ENCODE measurements at places on chromosomes 4 and X.
A peak's percentile ranks its signal among the peaks of the same experiment; 100 is the strongest.

- DNase-seq = no peak
Observed at GRCh38 chr4:85028910-85029309, 62.4 kb upstream of the WDFY3 start.

DNA sequence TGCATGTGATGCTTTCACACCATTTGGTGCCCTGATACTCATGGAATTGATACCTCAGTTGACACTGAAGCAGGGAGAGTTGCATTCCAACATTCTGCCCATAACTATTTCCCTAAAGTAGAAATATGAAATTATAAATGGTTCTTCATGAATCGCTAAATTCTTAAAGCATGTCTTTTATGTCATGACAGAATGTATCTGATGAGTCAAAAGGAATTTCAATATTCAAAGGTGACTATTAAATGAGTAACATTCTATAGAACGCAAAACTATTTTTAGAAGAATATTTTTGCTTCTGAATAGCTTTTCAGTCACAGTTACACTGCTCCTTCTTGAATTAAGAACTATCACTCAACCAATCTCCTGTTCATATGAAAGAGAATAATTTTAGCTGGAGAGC, 152.8 kb downstream of the ADGRA3 start:
- DNase-seq = no peak

DNA sequence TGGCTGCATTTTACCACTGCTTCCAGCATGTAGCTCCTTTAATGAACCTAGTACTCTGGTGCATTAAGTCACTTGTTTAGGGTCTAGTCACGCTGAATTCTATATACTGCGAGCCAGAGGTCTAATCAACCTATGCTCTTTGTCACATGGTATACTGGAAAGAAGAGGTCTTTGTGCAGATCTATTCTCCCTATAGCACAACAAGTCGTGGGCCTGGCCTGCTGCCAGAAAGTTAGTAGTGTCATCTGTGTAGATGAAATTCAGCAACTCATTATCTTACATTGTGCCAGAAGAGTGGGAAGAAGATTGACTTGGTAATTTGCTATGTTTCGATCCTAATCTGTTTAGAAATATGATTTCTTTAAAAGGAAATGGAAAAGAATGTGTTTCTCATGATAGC, 80.8 kb downstream of the AWAT2 start:
- DNase-seq = no peak

- no peak for DNase-seq
Observed at GRCh38 chr4:44927399-44928380, 201.3 kb upstream of the GNPDA2 start.

DNA sequence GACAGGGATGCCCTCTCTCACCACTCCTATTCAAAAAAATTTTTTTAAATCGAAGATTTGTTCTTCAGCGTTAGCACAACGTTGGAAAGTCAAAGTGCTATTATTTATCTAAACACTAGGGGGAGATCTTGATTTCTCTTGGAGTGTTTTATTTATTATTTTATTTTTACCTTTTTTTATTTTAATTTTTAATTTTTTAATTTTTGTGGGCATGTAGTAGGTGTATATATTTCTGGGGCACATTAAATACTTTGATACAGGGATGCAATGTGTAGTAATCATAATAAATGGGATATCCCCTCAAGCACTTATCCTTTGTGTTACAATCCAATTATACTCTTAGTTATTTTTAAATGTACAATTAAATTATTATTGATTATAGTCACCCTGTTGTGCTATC, 37.4 kb upstream of the SLC10A4 start:
- no peak for DNase-seq

DNA sequence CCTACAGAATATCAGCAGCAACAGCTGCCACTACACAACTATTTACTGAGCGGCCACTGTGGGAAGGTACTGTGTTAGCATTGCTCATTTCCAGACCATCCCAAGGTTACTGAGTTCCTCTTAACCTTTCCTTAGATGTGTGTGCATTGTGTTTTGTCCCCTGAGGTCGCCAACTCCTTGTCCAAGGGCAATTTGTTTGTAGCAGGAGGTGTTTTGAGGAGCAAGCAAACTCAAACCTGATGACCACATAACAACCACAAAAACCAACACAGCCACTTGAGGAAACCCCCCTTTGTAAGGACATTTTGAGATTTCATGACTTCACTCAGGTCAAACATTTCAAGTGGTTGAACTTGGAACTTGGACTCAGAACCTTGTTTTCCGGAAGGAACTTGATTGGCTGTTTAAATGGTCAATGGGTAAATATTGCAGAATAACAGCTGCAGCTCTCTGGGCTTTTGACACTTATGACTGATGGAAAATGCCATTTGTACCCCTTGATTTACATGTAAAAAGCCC, 122.3 kb downstream of the MID1IP1 start:
- no peak for DNase-seq

- DNase-seq = no peak
Observed at GRCh38 chrX:136636121-136636520, 11.8 kb upstream of the CD40LG start.

GRCh38 chr4:159358226-159358625, 255.3 kb downstream of the RAPGEF2 start:
- no peak for DNase-seq

- no peak for DNase-seq
Observed at GRCh38 chrX:123830309-123830708, 29.5 kb upstream of the XIAP start.

DNA sequence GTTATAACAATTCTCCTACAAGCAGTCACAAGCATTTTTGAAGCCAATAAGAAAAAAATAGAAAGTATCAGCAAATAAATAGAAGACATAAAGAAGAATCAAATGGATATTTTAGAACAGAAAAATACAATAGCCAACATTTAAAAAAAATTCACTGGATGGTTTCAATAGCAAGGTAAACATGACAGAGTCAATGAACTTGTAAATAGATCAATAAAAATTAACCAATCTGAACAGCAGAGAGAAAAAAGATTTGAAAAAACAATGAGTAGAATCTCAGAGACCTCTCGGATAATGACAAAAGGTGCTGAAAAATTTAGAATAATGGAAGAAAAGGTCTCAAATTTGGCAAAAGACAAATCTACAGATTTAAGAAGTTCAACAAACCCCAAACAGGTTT, 33.3 kb upstream of the RAB33B start:
- DNase-seq = no peak

DNA sequence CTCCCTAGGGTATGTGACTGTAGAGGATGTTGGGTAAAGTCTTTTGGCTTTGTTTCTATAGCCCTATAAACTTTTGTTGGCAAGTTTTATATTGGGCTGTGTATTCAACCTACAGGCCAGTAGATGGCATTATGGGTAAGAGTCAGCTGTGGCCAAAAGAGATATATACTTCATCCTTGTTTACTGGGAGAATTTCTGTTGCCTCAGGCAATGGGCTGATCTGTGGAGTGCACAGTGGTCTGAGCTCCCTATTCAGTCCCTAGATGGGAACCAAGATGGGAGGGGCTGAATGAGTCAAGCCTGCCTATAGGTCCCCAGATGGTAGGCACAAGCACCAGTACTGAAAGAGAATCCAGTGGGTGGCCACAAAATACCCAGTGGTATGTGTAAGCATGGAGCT, 580.6 kb downstream of the EPHA5 start:
- no peak for DNase-seq

- no peak for DNase-seq
Observed at GRCh38 chrX:73577361-73577760, 14.4 kb downstream of the CHIC1 start.

DNA sequence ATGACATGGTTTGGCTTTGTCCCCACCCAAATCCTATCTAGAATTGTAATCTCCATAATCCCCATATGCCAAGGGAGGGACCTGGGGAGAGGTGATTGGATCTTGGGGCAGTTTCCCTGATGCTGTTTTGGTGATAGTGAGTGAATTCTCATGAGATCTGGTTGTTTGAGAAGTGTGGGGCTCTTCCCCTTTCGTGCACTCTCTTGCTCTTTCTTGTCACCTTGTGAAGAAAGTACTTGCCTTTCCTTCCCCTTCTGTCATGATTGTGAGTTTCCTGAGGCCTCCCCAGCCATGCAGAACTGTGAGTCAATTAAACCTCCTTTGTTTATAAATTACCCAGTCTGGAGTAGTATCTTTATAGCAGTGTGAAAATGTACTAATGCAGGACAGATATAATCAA, 36.4 kb upstream of the FREM3 start:
- no peak for DNase-seq

- DNase-seq = peak; percentile 18
Observed at GRCh38 chr4:8652181-8653078, 59.9 kb downstream of the CPZ start.

GRCh38 chrX:29043746-29044145, 456.5 kb downstream of the IL1RAPL1 start:
- no peak for DNase-seq

- DNase-seq = no peak
Observed at GRCh38 chr4:189660722-189661360, 279.8 kb upstream of the FRG1 start.

DNA sequence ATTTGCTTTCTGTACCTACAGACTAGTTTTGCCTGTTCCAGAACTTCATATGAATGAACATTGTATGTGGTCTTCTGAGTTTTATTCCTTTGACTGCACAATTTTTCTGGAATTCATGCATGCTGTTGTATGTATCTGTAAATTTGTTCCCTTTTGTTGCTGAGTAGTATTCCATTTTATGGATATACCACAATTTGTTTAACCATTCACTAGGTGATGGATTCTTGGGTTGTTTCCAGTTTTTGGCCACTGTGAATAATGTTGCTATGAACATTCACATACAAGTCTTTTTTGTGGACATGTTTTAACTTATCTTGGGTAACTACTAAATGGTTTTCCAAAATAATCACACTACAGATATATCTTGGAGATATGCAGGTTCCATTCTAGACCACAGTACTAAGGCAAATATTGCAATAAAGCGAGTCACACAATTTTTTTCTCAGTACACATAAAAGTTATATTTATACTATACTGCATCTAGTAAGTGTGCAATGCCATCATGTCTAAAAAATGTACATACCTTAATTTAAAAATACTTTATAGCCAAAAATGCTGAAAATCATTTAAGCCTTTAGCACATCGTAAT, 58.7 kb downstream of the TSPAN5 start:
- DNase-seq = no peak

GRCh38 chr4:528296-528695, 29.3 kb downstream of the PIGG start:
- DNase-seq = no peak

DNA sequence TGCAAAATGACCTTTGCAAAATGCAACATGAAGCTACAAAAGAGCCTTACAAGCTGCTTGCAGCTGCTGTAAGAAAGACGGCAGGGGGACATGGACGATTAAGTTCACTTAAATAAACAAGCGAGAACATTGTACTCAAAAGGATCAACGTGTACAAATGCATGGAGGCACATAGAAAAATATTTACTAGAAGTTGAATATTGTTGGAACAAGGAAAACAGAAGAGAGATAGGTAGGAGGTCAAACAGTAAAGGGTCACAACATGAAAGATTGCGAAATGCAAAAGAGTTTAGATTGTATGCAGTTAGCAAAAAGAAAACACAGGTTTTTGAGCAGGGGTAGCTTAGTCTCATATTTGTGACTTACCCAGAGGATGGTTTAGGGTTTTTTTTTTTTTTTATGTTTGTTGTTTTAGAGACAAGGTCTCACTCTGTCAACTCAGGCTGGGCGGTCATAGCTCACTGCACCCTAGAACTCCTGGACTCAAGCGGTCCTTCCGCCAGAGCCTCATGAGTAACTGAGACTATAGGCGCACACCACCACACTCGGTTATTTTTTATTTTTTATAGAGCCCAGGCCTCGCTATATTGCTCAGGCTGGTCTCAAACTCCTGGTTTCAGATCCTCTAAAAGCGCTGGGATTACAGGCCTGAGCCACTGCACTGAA, 1.4 kb upstream of the PHF8 start:
- no peak for DNase-seq

DNA sequence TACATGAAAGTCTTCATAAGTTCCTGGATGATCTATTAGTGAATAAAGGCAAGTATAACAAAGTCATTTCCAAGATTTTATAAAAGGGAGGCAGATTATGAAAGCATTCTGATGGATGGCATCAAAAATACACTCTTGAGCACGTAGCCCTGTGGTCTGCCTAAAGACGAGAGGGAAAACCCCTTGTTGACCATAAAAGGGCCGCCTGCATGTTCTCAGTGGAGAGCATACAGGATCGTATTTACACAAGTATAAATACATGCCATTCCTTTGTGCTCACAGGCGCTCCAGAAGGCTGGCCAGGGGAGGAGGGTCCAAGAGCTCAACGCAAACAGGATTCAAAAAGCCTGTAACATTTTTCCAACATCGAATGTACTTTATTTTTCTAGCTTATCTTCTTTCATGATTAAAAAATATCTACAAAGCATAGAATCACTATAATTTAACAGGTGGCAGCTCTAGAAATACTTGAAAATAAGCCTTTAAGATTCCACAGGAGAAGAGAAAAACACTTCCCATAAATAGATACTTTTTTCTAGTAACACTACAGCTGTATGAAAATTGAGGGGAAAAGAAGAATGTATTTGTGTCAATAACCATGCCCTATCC, 29.6 kb downstream of the PDGFC start:
- no peak for DNase-seq

- no peak for DNase-seq
Observed at GRCh38 chrX:110131031-110131430, 128.1 kb downstream of the TMEM164 start.

- DNase-seq = no peak
Observed at GRCh38 chrX:110318664-110318968, 731 bp upstream of the AMMECR1 start.

DNA sequence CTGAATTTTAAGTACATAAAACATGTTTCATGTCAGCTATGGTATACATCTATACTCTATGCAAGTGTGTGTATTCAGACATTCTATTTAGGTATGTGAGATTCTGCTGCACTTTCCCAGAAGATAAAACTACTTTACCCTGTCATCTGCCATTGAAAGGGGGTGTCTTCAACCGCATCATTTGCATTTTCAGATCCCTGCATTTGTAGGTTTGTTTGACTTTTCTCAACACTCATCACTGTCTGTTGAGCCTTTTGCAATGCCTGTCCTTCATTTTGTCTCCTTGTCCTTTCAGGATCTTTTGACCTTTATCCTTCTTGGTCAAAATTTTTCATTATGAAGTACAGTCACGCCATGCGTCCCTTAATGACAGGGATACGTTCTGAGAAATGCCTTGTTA, 103.5 kb downstream of the TMA16 start:
- DNase-seq = no peak

- peak; percentile 76 for DNase-seq
Observed at GRCh38 chrX:53088136-53088974, 5.6 kb upstream of the KANTR start.

DNA sequence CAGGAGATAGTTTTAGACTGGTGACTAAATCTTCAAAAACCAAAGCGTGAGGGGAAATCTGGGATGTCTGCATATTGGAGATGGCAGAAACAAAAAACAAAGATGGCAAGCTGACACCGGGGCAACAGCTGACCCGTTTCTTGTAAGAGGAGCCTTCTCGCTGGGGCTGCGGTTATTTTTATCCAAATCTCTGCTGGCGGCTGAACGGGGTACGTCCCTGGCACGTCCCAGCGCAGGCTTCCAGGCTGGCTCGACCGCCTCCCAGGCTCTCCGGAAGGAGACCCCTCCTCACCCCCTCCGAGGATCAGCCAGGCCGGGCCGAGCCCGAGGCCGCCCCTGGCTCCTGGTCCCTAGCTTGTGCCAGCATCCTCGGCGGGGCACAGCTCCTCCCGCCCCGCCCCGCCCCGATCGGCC, 403 bp downstream of the SGCB start:
- peak; percentile 48 for DNase-seq
